ENCODE measurements at places on chromosomes 1 and 21.

DNA sequence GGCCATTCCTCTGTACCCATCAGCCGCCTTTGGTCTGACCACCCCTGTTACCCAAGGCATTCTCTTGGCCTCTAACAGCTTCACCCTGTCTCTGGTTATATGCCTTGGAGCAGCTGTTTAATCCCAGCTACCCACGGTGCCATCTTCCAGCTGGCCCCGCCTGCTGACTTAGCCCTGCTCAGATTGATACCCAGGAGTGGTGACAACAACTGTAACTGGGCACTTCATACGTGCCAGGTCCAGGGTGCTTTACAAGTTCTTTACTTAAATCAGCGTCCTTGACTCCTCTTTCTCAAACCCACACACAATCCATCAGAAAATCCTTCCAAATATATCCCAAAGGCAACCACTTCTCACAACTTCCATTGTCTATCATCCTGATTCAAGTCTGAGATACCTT is 37.2 kb upstream of the HMGB4 start:
- DNase-seq, result no peak

DNA sequence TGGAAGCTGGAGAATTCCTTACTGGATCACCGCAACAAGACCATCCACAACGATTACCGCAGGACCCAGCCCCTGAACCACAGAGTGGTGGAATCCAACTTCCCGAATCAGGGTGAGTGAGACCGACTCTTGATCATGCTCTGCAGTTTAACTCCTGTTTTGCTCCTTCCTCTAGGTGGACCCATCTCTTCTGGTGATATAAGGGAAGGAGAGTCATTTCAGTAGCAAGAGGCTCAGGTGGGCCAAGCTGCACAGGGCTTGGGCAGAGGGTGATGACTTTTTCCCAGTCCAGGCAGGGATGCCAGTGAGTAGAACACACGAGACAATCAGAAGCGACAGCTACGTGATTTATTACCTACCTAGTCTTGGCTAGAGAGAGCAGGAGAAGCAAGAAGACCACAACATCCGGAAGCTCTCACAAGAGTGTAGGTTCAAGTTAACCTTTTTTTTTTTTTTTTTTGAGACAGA is 25.2 kb downstream of the CA6 start:
- DNase-seq, result no peak

DNA sequence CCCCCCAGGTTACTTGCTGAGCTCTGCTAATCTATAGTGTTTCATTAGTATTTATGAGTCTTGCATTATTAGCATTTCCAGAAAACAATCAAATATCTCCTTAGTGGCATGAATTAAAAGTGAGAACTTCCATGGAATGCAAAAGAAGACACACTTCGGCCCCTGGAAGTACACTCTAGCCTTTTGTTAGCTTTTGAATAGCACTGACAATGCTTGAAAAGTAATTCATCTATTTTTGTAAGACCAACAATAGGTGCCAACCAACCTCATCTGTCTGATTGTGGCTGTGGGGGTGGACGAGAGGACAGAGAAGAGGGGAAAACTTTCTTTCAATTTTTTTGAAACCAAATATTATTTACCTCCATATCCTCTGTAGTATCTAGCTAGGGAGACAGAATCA is 27.8 kb downstream of the KIAA0040 start:
- no peak for DNase-seq

DNA sequence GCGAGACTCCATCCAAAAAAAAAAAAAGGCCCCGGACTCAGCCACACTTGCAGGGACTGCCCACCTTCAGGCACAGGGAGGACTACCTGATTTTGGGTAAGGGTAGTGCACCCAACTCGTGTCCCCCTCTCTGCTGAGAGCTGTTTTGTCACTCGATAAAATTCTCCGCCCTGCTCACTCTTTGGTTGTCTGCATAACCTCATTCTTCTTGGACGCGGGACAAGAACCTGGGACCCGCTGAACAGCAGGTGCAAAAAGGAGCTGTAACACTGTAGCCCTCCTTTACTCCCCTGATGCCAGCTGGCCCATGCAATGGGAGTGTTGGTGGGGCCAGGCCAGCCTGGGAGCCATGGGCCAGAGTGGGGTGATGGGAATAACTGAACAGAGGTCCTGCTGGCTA is 10.6 kb downstream of the S100B start:
- DNase-seq, result no peak

DNA sequence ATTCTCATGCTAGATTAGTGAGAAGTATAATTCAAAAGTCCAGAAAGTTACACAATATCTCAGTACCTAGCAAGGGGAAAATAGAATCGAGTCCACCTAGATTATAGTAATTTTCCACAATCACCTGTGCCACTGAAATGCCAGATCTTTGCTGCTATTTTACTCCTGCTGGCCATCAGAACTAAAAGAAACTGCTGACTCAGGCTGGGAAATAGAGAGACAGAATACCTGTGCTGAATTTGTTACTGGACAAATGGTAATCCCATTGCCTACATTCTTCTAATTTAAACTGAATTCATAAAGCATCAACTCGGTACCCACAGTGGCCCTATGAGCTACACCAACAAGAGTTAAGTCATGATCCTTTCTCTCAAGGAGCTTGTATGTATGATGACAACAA is 55.0 kb downstream of the USH2A start:
- DNase-seq, result no peak

GRCh38 chr21:30206551-30207251 is 9.2 kb downstream of the CLDN8 start:
- no peak for DNase-seq

Measured in LoVo (cell line).